ENCODE measurements at places on chromosomes 1 and 21.

DNA sequence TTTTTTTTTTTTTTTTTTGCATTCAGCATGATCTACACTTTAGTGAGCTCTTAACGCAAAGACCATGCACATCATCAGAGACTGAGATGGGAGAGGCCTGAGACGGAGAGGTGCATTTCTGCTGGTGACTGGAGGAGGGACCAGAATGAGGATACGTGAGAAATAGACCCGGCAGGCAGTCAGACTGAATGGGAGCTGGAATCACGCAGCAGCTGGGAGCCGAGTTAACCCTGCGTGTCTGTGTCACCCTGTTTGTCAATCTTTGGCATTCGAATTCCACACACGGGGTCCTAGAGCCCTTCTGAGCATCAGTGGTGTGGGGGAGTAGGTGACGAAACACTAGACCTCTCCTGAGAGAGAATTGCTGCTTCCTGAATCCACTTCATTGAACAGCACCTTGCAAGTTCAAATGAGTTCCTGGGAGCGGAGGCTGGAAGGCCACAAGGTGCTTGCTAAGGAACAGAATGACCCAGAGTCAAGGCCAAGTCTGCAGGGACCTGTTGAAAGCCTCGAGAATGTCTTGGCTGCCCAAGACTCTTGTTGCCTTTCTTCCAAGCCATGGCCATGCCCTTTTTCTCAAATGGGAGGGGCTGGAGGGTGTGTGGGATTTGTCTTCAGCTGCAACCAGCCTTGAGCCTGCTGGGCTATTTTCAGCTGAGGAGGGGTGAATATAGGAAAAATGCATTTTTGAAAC lies 123.3 kb downstream of the CNIH3 start:
- no peak for DNase-seq

DNA sequence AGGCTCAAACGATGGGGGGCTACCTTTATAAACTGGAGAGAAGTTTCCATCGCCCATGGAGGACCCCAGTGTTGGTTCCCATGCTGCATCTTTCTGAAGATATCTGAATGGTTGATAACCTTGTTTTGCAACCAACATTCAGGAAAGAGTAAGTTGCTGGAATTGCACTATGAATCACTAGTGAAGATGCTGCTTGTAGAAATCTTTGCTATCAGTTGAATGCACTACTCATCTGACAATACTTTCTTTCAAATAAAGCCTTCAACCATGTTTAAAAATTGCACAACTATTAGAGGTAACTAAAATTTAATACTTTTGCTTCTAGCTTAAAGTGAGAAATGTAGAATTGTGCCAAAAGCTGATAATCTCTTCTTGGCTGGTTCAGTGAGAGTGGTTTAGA lies 86.8 kb upstream of the HIVEP3 start:
- DNase-seq, result no peak

- no peak for DNase-seq
Measured at GRCh38 chr1:17640975-17641374, 101.5 kb downstream of the ARHGEF10L start.

DNA sequence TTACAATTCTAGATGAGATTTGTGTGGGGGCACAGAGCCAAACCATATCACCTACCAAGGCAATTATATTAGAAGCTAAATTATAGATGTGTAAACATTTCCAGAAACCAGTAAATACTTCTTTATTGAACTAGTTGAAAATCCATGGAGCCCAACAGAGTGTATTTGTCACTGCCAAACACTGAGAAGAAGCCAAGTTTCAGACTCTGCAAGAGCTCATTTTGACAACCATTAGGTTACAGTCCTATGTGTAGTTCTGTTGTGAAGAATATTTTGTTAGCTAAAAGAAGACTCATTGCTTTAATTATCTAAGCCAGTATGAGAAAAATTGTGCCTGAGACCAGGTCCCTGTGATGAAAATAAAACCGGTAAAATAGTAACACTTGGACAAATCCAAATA lies 358.9 kb upstream of the SGIP1 start:
- no peak for DNase-seq

GRCh38 chr1:27598902-27599528 lies 4.9 kb downstream of the AHDC1 start:
- peak; percentile 59 for DNase-seq

GRCh38 chr1:101667761-101668160 lies 329.0 kb downstream of the OLFM3 start:
- DNase-seq, result no peak

GRCh38 chr1:232620356-232620969 lies 9.5 kb downstream of the SIPA1L2 start:
- peak; percentile 33 for DNase-seq

- DNase-seq, result no peak
Measured at GRCh38 chr1:213737398-213738035, 250.3 kb upstream of the PROX1 start.

DNA sequence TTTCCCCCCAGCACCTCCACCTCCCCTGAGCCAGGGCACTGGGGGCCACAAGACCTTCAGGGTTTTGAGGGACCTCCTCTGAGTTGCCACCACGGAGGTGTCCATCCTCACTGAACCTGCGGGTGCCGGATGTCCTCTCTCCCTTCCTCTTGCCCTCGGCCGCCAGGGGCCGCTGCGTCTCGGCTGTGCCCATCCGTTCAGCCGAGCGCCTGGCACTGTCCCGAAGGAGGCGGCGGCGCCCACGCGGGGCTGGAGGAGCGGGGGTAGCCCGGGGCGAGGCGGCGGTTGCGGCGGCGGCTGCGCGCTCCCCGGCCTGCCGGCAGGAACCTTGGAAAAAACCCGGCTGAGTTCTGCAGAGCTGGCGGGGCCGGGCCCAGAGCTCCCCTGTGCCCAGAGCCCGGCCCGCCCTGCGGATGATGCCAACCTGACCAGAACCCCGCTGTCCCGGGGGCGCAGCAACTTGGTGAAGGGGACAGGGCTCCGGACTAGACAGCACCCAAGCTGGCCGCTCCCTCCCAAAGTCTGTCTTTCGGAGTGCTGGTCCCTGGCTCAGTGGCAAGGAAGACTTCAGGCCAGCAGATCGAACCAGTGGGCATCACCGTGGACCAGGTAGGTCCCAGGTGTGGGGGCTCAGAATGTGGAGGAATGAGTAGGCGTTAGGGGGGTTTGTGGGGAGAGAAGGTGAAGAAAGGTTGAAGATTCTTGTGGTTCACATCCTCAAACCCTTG lies 3.7 kb upstream of the PPM1J start:
- DNase-seq, result peak; percentile 46

DNA sequence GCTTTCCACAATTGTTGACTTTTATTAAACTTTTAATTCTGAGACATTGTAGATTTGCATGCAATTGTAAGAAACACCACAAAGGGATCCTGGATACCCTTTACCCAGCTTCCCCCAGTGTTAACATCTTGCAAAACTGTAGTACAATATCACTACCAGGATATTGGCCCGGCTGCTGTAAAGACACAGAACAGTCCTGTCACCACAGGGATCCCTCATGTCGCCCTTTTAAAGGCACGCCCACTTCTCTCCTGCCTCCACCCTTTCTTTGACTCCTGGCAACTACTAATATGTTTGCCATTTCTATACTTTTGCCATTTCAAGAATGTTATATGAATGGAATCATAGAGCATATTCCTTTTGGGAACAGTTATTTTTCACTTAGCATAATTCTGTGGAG lies 37.0 kb downstream of the NAV1 start:
- no peak for DNase-seq

DNA sequence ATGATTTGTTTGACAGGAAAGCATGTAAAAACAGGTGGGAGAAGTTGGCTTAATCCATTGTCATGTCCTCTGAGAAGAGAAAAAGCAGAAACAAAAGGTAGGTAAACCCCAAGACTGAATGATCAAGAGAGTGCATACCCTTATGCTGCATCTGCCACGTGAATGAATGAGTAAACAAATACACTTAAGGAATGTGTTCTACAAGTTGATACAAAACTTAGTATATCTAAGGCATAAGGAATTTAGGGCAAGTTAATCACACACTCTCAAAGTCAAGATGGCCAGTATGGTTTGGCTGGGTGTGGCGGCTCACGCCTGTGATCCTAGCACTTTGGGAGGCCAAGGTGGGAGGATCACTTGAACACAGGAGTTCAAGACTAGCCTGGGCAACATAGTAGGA lies 34.2 kb downstream of the HMCN1 start:
- no peak for DNase-seq

GRCh38 chr1:5093042-5093441 lies 438.6 kb downstream of the AJAP1 start:
- DNase-seq, result no peak

- DNase-seq, result no peak
Measured at GRCh38 chr1:73770109-73770905, 427.7 kb downstream of the LRRIQ3 start.

GRCh38 chr1:201488830-201489589 lies 17.9 kb downstream of the CSRP1 start:
- no peak for DNase-seq

All from caudate nucleus (tissue), 63 donors.